ENCODE measurements at places on chromosomes 7 and 10.

- no peak for DNase-seq
Observed at GRCh38 chr10:92834331-92834730, 14.0 kb upstream of the EXOC6 start.

GRCh38 chr7:140049339-140050024 is 13.3 kb downstream of the PARP12 start:
- DNase-seq = no peak

DNA sequence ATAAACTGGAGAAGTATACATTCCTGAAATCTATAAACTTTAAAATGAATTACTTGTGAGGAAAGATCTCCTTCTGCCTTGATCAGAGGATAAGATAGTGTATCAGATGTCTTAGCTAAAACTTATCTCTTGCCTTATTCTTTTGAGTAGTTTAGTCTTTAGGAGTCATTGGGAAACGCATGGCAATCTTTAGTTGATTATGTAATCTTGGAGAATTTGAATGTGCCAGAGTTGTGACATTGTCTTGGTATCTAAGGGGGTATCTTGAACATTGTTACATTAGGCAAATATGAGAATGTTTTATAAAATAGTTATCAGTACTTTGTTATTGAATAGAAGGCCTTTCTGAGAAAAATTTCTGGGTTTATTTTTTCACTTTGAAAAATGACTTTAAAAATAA is 61.6 kb upstream of the ADRA2A start:
- DNase-seq = peak; percentile 54

- no peak for DNase-seq
Observed at GRCh38 chr10:17432723-17433122, 21.7 kb downstream of the ST8SIA6 start.

DNA sequence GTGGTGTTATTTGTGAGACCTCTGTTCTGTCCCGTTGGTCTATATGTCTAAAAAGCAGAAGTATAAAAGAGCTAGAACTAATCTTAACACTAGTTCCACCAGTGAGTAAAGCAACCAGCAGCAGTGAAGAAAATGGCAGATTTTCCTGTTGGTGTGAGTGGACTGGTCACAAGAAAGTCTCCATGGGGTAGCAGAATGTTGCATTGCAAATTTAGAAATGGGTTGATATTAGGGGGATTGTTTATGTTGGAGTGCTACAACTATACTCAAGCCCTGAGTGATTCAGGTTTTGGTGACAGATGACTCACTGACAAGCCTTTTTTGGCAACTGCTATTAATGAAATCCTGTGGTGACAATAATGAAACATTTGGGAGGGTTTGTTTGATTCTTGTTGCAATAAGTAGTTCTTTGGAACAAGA is 5.6 kb downstream of the AVL9 start:
- DNase-seq = peak; percentile 83

- no peak for DNase-seq
Observed at GRCh38 chr10:1365540-1366321, 309.5 kb downstream of the WDR37 start.

GRCh38 chr7:42690794-42691639 is 220.9 kb downstream of the C7orf25 start:
- DNase-seq = peak; percentile 2

GRCh38 chr10:34434119-34434594 is 380.9 kb downstream of the PARD3 start:
- DNase-seq = peak; percentile 2

GRCh38 chr7:132576721-132577085 is 433 bp upstream of the PLXNA4 start:
- DNase-seq = no peak

DNA sequence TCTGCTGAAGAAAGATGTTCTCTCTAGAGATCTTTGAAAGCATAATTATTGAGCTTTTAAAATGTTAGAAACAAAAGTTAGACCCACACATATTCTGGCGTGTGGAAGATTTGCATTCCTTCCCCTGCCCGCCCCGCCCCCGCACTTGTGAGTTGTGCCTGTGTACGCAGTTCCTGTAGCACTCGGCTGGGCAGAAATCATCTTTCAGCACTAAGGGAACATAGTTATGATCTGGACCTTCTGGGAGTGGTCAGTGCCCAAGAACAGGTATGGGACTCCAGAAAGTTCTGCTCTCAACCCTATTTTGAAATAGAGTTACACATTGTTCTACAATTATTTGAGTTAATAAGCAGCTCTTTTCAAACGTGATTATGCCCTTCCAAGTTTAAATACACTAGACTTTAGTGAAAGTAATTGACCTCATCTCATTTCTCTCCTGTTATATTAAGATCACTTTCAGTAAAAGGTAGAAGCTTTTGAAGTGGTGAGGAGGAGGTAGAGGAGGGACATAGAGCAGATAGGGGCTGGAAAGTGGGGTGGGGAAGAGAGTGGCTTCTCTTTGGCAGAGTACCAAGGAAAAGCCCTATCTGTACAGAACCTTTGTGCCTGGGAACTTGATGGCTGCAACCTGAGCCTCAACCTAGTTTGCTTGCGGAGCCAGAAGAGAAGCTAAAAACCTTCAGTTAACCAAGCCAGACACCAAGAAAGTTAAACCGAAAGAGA is 5.7 kb downstream of the BLVRA start:
- peak; percentile 90 for DNase-seq

GRCh38 chr10:20254497-20254896 is 438.3 kb downstream of the PLXDC2 start:
- DNase-seq = no peak

GRCh38 chr10:72276421-72277339 is 3.0 kb downstream of the DDIT4 start:
- peak; percentile 44 for DNase-seq

DNA sequence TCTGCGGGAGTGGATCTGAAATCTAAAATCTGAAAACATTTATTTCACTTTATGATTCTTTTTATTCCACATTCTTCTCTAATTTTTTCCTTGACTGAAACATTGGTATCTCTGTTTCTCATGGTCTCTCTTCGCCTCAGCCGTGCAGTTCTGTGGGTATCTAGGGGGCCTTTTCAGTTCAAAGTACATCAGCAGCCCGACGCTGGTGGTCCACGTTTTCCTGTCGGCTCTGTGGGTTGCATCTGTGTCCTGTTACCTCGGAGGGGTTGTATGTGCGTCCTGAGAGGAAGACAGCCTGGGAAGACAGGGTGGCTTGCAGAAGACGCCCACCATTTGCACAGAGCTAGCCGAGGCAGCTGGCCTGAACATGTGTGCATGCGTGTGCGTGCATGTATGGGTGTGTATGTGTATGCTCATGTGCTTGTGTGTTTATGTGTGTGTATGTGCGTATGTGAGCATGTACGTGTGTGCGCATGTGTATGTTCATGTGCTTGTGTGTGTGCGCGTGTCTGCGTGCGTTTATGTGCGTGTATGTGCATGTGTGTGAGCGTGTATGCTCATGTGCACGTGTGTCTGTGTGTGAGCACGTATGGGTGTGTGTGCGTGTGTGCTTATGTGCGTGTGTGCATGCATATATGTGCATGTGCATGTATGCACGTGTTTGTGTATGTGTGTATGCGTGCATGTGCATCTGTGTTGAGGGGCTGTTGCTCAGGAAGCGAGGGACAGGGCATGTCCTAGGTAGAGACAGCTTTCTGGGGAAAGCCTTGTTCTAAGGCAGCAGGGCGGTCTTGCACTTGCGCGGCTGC is 211.8 kb downstream of the ADARB2 start:
- DNase-seq = no peak

GRCh38 chr10:2610946-2611345 is 456.4 kb upstream of the PFKP start:
- no peak for DNase-seq

DNA sequence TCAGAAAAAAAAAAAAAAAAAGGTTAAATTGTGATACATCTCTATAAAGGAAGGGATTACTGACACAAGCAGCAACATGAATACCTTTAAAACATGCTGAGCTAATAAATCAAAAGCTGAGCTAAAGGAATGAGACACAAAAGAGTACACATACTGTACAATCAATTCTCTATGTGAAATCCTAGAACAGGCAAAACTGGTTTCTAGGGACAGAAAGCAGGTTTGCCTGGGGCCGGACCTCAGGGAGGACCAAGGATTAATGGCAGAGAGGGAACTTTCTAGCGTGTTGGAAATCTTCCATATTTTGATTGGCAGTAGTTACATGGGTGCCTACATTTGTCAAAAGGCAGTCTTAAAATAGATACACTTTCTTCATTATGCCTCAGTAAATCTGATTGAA is 52.5 kb downstream of the KLRG2 start:
- no peak for DNase-seq

Data from suppressor macrophage treated with lipopolysaccharide for 1 hour (primary cell).